ENCODE measurements at places on chromosomes 4 and X.

- no peak for DNase-seq
Measured at GRCh38 chrX:74521961-74522751, 92.3 kb downstream of the RLIM start.

- DNase-seq: no peak
Measured at GRCh38 chrX:22516893-22517292, 244.2 kb downstream of the CBLL2 start.

GRCh38 chr4:169984173-169984572, 42.0 kb downstream of the MFAP3L start:
- DNase-seq: no peak

GRCh38 chr4:13605330-13605729, 22.2 kb downstream of the BOD1L1 start:
- no peak for DNase-seq

- DNase-seq: no peak
Measured at GRCh38 chr4:132587626-132588025, 561.5 kb upstream of the PCDH10 start.

GRCh38 chrX:45801554-45801953, 600.9 kb upstream of the DIPK2B start:
- DNase-seq: no peak

DNA sequence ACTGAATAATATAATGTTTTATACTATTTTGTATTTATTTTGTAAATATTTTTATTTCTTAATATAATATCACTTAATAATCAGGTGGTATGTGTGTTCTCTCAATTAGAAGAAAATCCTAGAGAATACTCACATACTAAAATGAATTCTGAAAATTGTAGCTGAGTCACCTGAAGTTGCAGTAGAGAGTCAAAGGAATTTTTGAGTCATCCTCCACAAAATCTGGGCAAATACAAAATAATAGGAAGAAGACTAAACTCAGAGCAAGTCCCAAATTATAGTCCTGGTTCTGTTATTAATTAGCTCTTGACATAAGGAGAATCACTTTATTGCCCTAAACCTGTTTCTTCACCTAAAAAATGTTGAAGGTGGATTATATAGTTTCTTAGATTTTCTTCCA, 57.8 kb downstream of the SPATA4 start:
- DNase-seq: no peak

- DNase-seq: no peak
Measured at GRCh38 chr4:76953956-76954355, 4.4 kb downstream of the SEPTIN11 start.

DNA sequence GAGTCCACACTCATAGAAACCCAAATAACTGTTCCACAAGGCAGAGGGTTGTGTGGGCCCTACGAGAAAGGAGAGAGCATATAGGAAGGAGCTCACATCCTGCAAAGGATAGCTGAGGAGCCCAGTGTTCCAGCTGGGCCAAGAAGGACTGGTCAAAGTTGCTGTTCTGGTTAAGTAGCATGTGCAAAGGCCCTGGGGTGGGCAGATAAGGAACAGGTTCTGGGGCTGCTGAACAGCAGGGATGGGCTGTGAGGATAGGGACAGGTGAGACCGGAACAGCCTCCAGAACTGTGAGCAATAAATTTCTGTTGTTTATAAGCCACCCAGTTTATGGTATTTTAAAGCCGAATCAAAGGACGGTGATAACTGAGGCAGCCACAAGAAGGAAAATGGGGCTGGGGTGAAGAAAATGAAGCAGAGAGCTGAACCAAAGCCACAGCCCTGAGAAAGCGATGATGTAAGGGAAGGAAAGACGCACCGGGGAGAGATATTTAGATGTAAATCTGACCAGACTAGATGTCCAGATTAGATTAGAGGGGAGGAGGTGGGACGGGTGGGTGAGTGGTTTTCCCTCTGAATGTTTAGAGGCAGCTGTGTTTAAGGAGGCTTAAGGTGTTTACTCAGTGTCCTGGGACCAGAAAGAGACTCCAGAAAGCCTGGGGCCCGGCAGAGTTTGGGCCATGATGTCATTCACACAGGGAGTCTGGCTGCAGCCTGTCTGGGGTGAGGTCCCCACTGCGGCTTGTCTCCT, 180.8 kb upstream of the BCOR start:
- peak; percentile 24 for DNase-seq

GRCh38 chr4:7845493-7846128, 94.0 kb downstream of the AFAP1 start:
- DNase-seq: peak; percentile 32

DNA sequence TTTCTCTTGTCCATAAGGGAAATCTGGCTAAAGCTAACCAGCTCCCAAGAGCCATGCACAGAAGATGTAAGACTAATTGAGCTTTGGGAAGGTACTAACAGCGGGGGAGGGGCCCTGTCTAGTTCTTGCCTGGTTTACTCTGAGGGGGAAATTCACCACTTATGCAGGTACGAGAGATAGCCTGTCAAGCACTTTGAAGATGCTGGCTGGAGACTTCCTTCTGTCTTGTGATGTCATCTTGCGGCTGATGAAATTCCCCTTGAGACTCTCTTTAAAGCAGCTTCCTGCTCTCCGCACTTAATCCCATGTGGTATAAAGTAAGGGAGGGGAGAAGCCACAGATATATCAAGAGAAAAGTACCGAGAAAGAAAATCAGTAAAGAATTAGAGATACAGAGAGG, 345.3 kb downstream of the MAPK10 start:
- no peak for DNase-seq

DNA sequence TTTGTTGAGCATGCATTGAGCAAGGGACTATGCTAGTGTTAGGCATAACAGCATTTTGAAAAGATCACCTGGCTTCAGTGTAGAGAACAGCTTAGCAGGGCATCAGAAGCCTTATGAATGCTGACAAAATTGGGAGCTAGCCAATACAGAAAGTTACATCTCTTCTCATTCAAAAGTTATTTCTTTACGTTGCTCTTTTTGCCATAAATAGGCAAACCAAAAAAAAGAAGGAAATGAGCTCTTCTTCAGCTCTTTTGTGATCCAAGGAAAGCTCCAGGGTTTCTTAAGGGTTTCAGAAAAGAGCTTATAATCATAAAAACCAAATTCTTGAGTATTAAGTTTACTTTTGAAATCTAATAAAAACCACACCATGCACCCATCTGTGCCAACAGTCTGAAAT, 35.2 kb upstream of the LNX1 start:
- DNase-seq: no peak

DNA sequence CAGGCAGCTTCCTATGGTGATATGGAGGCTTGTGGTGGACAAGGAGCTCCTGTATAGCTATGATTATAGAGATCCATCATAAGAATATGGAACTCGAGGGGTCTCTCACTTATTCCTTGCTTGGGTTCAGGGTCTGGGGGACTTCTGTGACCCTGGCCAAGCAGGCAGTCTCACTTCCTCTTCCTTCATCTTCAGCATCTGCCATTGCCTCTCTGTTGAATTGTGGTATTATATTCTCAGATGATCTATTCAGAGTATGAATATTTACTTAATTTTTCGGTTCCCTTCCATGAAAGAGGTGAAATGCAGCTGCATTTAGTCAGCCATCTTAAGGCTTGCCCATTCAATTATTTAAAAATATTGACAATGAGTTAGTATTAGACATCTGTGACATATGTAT, 292.9 kb downstream of the SPIN4 start:
- no peak for DNase-seq

GRCh38 chr4:137345597-137345996, 186.7 kb downstream of the PCDH18 start:
- no peak for DNase-seq

DNA sequence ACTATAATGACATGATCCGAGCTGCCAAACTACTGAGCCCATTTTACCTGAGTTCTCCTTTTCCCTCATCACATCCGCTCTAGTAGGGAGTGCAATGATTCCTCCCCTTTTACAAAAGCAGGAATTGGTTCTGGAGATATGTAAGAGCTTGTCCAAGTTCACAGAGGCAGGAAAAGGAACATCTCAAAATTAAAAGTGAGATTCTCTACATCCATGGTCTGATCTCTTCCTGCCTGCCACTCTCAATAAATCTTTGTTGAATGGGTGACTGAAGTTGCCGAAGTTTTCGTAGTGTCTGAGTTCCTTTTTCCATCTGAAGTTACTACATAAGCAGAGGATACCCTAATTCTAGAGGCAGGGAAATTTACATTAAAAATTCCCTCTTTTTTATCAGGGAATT, at the start of gene FGFBP1:
Gene FGFBP1 (minus strand): TSS at position 101 of the 400 bp plus-strand sequence. CDS start 2,108 bp downstream, outside the sequence.
- no peak for DNase-seq

- no peak for DNase-seq
Measured at GRCh38 chr4:86033171-86033570, 326.7 kb downstream of the MAPK10 start.

- no peak for DNase-seq
Measured at GRCh38 chr4:97013711-97014110, 1129.6 kb downstream of the STPG2 start.

DNA sequence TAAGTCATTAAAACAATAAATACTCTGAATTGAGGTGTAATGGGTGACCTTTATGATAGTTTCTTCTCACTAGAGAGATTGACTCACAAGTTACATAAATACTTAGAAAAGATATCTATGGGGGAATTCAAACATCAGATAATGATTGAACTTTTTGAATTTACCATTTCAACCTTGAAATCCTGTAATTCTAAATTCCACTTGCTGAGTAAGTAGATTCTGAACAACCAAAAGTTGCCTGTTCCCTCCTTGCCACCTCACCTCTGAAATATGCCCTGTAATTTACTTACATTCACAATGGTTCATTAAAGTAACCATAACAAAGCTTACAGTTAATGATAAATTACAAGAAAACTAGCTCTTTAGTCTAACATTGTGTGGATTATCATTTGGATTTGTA, 43.3 kb upstream of the SLC39A8 start:
- no peak for DNase-seq

DNA sequence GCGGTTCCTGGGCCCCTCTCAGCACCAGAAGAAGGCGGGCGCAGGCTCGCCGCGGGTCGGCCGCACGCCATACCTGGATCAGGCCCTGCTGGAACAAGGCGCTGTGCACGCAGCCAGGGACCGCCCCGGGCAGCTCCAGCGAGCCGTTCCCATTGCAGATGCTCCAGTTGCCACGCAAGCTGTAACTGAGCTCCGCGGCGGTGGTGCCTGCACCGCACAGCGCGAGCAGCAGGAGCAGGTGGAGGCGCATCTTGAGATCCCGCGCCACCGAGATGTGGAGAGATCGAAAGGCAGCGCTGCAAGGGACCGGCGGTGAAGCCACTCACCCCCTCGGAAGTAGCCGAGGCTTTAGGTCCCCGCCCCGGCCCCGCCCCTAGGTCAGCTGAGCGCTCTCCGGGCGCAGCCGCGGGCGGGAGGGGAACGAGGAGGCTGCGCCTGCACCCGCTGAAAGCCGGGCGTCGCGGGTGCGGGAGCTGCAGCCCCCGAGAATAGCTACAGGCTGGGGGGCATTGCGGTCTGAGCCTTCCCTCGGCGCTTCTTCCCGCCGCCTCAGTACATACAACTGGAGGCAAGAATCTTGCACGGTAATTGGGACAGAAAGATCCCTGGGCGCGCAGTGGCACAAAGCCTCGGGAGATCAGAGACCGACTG, at the start of gene MANBA:
Gene MANBA (minus strand): TSS at position 324 of the 651 bp plus-strand sequence. CDS start 74 bp downstream, at position 250.
- DNase-seq: peak; percentile 85

- no peak for DNase-seq
Measured at GRCh38 chr4:57148177-57148576, 38.0 kb upstream of the IGFBP7 start.

DNA sequence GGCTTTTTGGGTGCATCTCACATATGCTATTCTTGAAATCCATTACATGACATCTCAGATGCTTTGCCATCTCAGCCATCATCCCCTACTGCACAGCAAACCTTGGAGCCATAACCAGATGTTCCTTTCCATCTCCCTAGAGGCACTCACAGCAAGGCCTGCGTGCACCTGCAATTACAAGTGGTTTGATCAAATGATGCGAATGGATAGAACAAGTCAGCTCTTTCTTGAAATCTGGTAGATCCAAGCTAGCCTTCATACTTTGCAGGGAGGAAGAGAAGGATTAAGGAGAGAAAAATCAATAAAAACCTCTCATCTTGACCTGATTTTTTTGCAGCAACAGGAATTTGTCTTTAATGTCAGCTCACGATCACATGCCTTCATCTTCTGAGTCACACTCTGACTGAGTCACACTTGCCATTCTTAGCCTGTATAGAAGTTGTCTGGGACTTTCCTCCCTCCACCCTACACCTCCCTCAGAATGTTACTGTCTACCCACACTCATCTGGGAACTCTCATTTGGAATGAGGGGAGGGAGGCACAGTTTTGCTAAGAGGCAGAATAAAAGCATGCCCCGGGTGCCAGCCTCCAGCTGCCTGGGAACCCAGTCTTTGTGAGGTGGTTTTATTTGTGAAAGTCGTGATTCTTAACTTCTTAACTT, 11.9 kb upstream of the TRIML1 start:
- no peak for DNase-seq

DNA sequence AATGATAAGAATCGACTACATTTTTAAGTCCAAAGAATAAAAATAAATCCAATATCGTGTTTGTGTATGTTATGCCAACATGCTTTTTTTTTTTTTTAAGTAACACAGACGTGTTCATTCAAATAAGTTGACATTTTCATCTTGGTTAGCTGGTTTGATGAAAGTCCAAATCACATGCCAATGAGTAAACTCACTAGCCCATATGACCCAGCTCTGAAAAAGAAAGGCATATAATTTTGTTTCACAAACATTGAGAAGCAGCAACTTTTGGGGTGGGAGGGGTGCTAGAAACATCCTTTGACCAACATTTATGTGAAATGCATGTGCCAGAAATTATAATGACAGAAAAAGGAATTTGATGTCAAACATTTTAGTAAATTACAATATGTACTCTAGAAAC, 61.6 kb upstream of the SPP1 start:
- no peak for DNase-seq

- no peak for DNase-seq
Measured at GRCh38 chrX:28659269-28659668, 72.0 kb downstream of the IL1RAPL1 start.

- no peak for DNase-seq
Measured at GRCh38 chrX:139112432-139112831, 400.9 kb upstream of the FGF13 start.

DNA sequence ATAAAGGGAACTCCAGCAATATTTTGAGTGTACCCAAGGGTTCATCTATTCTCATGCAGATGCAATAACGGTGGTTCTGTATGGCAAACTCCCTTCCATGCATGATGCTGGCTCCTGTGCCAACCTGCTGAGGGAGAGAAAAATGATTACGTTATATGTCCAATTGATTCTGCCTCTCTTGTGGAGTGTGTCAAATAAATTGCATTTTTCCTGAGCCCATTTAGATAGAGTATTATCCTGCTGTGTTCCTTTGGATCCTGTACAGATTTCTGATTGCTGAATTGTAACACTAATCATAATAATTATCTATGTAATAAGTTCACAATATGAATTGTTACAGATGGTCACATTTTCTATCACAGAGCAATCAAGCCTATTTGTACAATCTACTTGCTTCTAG, 821.7 kb downstream of the C4orf33 start:
- DNase-seq: no peak

GRCh38 chr4:128379860-128380259, 92.2 kb upstream of the PGRMC2 start:
- DNase-seq: peak; percentile 3

DNA sequence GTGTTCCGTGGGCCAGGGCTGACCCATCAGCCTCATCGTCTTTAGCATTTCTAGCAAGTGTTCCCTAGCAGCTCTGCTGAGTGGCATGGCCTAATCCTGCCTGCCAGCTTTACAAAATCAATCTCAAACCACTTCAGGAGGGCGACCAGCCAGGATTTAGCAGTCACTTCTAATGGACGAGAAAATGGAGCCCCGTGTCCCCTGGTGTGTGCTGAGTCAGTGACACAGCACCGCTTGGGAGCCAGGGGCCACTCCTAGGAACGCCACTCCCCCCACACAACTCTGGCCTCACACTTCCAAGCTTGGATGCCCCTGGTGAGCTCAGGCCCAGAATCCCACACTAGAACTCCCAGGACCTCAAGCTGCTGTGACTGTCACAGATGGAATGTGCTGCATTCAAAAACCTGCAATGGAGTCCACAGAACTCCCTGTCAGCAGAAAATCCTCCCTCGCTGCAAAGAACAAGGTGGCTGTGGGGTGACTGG, 311.2 kb upstream of the GATB start:
- DNase-seq: no peak
